ENCODE measurements at places on chromosomes 4 and X.

- DNase-seq = no peak
Observed at GRCh38 chrX:132101799-132102198, 26.0 kb downstream of the FRMD7 start.

DNA sequence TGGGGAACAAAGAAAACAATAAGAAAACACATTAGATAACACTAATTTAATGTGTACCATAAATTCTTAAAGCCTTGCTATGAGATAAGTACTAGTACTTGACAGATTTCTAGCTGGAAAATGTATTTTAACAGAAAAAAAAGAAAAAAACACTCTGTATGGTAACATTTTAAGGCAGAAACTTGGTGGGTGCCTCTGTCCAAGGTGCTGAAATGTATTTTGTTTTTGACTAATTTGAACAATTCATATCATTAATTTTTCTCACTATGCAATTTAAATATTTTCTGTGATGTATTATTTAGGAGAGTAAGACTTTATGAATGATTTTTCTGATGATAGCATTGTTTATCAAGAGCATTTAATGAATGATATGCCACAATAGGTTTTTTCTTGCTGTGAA lies 107.5 kb downstream of the GABRG1 start:
- DNase-seq = no peak

DNA sequence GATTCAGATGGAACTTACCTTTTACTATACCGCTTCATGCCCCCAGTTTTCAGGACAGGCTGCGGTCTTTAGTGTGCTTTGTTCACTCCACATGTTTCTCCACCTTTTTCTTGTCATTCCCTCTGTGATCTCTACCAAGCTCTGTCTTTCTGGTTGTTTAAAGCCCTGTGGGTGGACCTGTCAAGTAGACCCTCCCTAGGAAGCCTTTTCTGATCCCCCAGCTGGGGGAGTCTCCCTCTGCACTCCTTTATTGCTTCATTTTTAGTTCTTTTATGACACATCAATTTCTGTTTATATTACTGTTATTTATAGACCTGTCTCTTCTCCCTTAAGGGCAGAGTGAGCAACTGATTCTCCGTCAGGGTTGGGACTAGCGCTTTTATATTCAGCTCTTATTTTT lies 150.2 kb downstream of the C4orf33 start:
- no peak for DNase-seq

DNA sequence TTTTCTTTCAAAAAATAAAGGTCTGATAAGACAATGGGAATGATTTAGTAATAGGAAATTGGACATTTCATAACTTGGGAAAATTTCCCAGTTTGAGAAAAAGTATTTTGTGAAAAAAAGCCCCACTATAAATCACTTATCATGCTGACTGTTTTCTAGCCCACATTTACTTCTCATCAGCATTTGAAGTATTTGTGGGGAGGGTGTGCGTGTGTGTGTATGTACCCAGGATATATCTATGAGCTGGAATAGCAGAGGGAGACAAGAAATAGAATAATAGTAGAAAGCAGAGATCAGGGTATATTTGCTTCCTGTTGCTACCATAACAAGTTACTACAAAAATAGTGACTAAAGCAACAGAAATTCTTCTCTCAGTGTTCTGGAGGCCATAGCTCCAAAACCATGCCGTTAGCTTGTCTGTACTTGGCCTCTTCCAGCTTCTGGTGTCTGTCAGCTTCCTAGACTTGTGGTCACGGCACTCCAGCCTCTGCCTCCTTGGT lies 139.8 kb downstream of the PTTG2 start:
- DNase-seq = no peak

DNA sequence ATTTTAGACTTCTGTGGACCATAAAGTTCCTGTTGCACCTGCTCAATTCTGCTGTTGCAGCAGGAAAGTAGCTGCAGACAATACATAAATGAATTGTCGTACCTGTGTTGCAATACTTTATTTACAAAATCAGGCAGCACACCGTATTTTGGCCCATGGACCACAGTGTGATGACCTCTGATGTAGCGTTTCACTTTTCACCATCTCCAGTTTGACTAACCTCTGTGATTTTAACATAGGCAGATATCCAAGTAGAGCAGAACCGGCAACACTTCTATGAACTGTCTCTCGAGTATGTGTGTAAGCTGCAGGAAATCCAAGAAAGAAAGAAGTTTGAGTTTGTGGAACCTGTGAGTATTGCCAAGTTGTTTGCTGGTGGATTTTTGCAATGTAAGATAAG lies 132.7 kb downstream of the ARHGAP10 start:
- no peak for DNase-seq

DNA sequence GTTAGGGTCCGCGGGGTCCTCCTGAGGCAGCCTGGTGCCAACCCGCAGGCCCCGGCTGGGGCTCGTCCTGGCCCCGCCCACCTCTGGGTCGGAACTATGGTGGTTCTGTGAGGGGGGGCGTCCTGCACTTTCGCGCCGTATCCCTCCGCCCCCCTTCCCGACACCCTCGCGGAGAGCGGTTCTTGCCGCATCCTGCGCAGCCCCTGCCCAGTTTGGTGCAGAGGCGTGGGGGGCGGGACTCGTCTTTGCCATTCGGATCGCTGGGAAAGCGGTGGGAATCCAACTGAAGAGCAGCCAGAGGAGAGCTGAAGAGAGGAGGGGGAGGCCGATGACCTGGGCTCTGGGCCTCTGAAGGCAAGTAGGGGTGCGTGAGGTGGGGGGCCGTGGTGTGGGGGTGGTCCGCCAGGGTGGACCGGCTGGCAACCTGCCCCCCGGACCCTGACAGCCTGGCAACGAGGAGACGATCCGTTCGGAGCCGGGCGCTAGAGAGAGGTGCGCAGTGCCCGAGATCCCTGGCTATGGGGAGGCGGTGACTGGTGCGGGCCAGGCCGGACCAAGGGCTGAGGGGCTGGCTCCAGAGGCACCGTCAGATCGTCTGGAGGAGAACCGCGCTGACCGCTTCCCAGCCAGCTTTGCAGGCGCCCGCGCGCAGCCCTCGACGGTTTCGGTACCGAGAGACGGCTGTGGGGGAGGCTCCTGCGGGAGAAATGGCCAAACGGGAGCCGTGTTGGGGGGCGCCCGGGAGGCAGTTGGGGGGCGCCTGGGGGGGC lies at the start of gene GPRASP1:
Gene GPRASP1, plus strand, starts transcription at position 242 of the 770 bp plus-strand sequence. CDS start 2,431 bp downstream, outside the sequence.
- DNase-seq = peak; percentile 38

DNA sequence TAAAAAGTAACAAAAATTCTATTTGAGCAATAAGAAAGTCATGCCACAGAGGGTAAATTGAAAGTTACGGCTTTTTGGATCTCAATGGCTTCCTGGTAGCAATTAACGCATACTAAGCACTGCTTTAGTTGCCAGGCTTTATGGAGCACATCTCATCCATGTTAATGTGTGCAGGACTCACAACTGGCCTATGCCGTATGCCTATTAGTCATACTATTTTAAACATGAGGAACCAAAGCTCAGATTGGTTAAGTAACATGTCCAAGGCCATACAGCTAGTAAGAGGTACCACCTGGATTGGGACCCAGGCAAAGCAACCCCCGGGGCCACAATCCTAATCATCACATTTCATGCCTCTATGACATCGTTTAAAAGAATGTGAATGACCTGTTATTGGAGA lies 17.1 kb downstream of the DAPP1 start:
- DNase-seq = no peak

DNA sequence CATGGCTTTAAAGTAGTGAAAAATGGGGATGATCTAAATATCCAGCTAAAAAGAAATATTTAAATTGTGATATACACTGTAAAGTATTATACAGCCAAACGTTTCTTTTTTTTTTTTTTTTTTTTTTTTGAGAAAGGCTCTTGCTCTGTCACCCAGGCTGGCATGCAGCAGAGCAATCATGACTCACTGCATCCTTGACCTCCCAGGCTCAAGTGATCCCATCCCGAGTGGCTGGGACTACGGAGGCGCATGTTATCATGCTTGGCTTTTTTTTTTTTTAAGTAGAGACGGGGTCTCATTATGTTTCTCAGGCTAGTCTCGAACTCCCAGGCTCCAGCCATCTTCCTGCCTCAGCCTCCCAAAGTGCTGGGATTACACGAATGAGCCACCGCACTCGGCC lies 17.1 kb downstream of the SMIM14 start:
- DNase-seq = no peak

GRCh38 chr4:37682701-37683401 lies 3.3 kb downstream of the RELL1 start:
- no peak for DNase-seq

DNA sequence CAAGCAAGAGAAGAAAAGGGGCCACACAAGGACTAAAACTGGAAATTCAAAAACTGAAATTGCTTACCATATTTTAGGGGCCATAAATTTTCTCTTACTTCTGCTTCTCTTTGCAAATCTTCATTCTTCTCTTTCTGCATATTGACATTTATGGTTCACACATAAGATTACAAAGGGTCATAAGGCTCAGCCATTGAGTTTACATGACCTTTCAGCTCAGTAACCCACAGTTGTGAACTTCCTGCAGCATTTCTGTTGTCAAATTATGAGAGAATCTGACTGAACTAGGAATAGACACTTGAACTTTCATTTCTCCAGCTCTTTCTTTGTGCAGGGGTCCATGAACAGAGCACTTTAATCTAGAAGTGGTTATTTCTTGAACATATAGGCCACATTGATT lies 434.8 kb upstream of the CT83 start:
- no peak for DNase-seq

- no peak for DNase-seq
Observed at GRCh38 chr4:81751531-81752289, 280.0 kb upstream of the RASGEF1B start.

DNA sequence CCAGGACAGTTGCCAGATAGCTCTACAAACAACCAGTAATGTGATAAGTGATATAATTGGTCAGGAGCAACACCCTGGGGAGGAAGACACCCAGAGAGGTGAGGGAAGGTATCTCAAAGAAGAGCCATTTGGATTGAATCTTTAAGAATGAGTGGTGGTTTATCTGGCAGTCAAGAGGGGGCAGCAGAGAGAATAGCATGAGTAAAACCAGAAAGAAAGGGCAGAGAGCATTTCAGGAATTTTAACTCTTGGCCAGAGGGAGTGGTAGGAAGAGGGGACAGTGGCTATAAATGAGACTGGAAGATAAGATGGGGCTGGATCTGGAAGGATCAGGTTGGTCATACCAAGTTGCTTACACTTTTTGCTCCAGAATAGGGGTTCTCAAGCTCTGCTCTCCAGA lies 5.9 kb upstream of the SEPTIN6 start:
- DNase-seq = no peak

- DNase-seq = no peak
Observed at GRCh38 chr4:22739968-22740367, 47.2 kb downstream of the GBA3 start.

GRCh38 chr4:23297327-23297726 lies 592.5 kb downstream of the PPARGC1A start:
- no peak for DNase-seq

- DNase-seq = no peak
Observed at GRCh38 chr4:71709961-71710360, 73.9 kb downstream of the GC start.

DNA sequence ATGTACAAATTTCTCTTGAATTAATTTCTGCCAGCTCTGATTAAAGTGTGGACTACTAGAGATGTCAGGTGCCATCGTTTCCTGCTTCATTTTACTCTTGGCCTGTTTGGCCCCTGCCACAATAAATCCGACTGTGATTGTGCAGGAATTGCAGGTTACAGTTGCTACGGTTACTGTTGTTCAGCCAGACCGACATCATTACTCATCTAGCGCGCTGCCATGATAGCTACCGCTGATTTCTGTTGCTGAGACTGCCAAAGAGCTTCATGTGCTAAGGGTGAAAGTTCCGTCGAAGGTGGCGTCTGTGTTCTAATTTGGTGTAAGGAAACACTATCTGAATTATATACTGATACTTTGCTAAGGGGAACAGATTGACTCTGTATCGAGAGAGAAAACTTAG lies 22.1 kb downstream of the SLIT2 start:
- DNase-seq = no peak

GRCh38 chrX:129721870-129722269 lies 16.9 kb upstream of the XPNPEP2 start:
- no peak for DNase-seq

DNA sequence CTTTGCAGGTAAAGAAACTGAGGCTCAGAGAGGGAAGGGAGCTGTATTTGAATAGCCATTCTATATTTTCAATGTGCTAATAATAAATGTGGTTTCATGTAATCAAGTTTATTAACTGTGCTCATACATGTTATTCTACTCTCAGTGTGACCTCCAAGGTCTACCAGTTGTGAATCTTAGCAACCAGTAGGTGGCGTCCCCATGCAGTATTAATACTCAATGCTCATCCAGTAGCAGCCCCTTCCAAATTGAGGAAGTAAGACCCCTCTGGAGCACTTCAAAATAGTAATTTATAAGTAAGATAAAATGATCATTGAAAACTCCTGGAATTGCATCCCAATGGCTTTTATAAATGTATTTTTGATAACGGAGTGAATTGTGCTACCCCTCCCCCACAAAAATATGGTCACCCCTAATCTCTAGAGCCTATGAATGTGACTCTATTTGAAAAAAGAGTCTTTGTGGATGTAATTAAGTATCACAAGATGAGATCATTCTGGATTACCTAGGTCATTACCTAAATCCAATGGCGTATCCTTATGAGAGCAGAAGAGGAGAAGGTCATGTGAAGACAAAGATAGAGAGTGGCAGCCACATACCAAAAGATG lies 20.4 kb upstream of the SEPSECS start:
- DNase-seq = peak; percentile 34

DNA sequence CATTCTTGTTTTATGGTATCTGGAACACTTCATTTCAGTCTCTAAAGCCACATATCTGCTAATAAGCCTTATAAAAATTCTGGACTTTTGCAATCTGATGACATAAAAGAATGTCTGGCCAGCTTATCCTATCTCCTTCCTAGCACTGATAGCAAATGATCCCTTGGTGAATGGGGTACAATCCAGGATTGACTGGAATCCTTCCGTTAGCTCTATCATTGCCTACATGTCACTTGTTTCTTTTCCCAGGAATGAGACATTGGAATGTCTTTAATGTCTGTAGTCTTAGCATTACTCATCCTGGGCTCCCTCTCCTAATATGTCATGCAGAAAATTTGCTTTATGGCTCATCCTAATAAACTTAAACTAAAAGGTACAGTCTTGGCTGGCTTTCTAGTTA lies 14.8 kb upstream of the PABPC4L start:
- no peak for DNase-seq

DNA sequence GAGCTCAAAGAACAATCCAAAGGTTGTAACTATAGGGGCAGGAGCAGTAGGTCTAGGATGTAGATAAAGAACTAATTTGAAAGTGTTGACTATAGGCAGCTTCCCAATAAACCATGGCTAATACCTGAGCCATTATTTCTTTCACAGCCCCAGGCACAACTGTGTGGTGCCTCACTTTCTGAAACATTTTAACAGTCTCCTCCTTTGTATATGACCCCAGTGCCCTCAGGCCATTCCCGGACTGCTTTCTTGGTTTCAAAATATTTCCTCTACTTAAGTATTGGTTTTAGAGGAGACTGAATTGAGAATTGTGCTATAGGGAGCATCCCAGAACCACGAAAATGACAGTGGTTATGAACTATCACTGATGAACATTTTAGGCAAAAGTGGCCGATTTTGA lies 728.7 kb downstream of the IL1RAPL1 start:
- no peak for DNase-seq

GRCh38 chr4:97589481-97590196 lies 553.6 kb downstream of the STPG2 start:
- no peak for DNase-seq
